ENCODE measurements at places on chromosomes 7 and 10.
A peak's percentile ranks its signal among the peaks of the same experiment; 100 is the strongest.

DNA sequence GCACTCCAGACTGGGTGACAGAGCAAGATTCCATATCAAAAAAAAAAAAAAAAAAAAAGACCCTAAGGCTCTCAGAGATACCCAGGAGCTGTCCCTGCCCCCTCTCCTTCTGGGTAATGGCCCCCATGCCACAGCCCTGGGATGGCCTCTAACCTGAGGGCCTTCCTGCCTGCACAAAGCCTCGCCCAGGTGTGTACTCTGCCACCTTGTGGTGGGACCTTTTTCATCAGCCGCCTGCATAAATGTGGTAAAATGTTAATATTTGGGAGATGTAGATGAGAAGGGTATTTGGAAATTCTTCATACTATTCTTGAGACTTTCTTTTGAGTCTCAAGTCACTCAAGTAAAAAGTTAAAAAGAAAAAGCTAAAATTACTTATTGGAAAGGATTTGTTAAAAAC, 46.3 kb upstream of the RNF216 start:
- DNase-seq, result peak; percentile 22

GRCh38 chr10:73644767-73645166, 3.5 kb upstream of the MYOZ1 start:
- no peak for DNase-seq

DNA sequence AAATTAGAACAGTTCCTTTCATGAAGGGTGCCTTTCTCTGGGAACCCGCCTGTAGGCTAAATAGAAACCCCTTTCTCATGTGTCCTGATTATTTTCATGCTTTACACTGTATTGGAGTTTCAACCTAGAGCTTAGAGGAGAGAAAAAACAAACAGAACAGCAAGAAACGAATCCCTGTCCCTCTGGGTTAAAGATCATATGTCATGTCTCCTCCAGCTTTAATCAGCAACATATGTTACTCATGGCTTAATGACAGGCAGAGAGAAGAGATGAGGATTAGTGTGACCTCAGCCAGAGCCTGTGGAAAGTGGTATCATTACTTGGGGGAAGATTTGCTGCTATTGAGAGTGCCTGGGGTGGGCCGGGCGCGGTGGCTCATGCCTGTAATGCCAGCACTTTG, 32.1 kb downstream of the CRCP start:
- no peak for DNase-seq

DNA sequence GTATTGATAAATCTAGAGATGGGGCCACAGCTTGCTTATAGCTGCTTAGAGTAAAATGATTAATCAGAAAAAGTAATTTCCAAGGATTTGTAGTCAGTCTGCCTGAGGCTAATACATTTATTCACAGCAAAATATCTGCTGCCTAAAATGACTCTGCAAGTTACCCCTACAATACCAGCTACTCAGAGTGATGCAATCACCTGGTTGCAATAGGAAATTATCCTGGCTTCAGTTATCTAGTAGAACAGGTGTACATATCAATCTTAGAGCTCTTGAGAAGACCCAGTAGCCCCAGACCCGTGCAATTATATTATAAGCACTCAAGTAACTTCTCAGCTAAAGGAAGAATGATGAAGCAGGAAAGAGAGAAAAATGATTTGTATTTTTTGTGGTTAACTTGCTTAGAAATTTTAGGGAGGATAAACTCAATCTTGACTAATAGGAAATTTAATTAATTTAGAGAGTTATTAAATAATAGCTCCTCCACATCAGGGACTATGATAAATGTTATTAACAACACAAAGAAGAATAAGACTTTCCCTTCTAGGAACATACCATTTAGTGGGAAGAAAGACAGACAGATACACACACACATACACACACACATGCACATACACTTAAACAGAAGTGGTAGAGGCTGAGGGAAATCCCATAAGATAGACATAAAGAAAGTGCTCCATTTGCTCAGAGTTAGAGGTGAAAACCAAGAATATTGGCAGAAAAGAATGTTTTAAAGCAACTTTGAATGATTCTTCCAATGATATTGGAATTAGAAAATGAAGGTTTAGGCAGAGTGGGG, 140.4 kb upstream of the PRSS1 start:
- DNase-seq, result no peak

- DNase-seq, result no peak
Observed at GRCh38 chr10:126041804-126042231, 145.5 kb downstream of the FANK1 start.

DNA sequence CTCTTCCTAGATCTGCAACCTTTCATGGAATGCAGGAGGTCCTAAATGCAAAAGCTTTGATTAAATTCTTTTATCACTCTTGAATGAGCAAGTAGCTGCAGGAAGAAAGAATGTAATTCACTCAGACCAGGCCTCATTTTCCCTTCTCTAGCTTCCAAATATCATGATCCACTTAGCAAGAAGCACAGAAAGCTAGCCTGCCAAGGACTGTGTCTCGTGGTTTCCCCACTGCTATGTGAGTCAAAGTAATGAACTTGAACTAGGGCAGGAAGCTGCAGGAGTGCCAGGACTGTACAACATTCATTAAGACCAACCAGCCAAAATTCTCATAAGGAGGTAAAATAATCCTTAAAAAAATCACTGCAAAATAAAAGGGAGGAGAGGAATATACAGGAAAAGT, 379.2 kb downstream of the CALN1 start:
- no peak for DNase-seq

DNA sequence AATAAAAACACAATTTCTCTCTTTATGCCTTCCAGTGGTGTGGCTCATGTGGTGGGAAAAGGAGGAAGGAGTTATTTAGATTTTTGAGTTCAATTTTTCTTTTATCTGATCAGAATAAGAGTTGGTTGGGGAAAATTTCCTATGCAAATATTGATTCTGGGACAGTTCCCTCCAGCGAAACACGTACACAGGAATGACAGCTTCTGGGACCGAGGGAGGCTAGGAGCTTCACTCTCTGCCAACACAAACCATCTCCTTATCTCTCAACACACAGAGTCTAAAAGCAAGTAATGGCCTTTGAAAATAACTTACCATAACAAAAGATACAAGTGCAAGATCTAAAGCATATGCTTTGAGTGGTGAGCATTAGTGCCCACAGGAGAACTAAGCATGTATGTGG, 122.7 kb downstream of the RAPGEF5 start:
- no peak for DNase-seq
